ENCODE measurements at places on chromosomes 1 and 21. TPM values are rescaled to one million over a fixed set of nuclear protein-coding genes. Genes with fewer than 3 reads are reported as not detected.

Gene LAX1
- 2.2 TPM for total RNA-seq

Gene KCND3
- total RNA-seq = 6.2 TPM

DNA sequence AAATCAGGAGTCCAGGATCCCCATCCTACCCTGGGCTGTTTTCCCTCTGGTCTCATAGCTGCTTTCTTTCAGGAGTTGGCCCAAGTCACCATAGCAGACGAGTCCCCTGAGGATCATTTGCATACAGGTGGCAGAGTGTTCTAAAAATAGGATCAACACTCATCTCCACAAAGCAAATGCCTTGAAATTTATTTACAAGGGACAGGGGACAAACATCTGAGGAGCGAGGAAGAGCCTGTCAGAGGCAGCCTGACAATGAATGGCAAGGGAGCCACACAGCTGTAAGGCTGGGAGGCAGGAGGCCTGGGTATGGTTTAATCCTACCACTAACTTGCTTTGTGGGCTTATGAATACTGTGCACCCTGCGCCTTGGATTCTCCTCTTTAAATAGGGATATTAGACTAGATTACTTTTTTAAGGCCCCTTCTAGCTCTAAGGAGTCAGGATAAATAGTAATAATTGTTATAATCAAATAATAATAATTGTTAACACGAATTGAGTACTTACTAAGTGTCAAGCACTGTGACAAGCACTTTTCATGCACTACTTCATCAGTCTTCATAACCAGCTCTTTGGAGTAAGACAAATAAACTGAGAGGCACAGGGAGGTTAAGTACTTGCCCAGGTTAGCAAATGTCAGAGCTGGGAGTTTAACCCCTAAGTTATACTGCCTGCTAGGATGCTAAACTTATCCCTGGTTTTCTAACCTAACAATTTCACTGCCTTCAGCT, 34.5 kb downstream of the RAB3B start:
- no peak for DNase-seq

DNA sequence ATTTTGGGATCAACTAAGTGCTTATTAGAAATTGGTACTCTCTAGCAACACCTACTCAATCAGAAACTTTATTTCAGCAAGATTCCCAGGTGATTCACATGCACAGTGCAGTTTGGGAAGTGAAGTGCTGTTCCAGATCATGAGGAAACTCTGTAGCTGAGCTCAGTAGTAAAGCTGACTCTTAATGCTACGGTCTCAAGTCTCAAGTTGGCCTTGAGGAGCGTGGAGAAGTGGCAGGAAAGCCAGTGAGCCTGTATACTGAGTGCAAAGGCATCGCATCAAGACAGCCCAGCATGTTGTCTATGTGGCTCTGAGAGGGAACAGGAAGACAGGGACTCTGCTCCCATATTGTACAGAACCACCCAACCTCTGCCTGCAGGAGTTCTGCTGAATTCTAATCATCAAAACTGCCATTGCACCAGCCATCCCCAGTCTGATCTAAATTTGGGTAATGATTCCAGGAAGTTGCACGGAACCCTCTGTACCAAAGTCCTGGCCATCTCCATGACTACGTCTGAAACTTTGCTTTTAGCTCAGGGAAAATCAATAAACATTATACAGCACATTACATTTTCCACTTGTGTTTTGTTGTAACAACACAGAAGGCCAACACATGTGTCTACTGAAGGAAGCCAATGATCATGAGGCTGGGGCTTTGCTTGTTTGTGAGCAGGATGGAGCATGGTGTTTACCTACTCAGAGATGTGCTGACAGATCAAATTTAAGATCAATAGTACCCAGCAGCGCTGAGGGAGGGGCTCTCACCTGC, 105.1 kb upstream of the TLR5 start:
- no peak for DNase-seq

GRCh38 chr1:185972096-185972850, 238.1 kb downstream of the HMCN1 start:
- no peak for DNase-seq

- DNase-seq = no peak
These were observed 80.1 kb downstream of the LRRC53 start for GRCh38 chr1:74432325-74432724.

DNA sequence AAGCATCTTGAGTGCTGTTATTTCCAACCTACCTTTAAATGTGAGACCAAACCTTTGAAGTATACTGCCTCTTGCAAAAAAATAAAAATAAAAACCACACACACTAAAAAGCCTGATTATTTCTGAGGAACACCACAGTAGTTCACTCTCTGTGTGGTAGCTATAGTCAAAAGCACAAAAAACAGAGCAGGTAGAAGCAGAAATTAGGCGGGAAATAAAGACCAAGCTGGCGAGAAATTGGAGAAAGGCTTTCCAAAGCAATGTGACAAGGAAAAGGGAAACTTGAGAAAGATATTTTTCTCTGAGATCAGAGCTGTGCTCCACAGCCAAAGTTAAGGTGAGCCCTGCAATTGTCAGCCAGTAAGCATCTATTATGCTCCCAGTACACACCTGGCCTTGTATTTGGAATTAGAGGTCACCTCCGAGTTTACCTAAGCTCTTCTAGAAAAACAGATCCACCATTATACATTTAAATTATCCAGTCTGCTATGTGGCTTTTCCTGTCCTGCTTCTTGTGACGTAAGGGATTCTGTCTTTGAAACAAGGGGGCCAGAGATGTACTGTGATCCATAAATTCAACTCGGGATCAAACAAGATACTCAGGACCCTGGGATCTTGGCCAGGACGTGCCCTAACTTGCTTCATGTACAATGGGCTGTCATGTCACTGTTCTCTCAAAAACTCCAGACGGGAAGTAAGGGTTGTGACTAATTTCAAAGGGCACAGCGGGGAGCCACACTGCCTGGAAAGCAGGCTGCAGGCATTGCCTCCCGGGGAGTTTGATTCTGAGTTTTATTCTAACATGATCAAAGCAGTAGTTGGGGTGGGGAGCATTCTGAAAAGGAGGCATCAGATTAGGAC, 39.8 kb upstream of the RAB4A start:
- DNase-seq = no peak

GRCh38 chr21:43634618-43635017, 24.7 kb downstream of the HSF2BP start:
- no peak for DNase-seq

- DNase-seq = no peak
These were observed 2.2 kb upstream of the G0S2 start for GRCh38 chr1:209672705-209673630.

DNA sequence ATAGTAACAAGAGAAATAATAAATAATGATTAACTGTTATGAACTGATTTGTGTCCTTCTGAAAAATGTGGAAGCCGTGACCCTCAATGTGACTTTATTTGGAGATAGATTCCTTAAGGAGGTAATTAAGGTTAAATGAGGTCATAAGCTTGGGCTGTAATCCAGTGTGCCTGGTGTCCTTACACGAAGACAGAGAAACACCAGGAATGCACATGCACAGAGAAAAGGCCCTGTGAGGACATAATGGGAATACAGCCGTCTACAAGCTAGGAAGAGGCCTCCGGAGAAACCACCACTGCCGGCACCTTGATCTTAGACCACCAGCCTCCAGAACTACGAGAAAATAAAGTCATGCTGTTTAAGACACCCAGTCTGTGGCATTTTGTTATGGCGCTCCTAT, 215.9 kb downstream of the NEGR1 start:
- DNase-seq = no peak

Measured in ureter (tissue), 1 donor.